ENCODE measurements at places on chromosomes 6 and 20.

DNA sequence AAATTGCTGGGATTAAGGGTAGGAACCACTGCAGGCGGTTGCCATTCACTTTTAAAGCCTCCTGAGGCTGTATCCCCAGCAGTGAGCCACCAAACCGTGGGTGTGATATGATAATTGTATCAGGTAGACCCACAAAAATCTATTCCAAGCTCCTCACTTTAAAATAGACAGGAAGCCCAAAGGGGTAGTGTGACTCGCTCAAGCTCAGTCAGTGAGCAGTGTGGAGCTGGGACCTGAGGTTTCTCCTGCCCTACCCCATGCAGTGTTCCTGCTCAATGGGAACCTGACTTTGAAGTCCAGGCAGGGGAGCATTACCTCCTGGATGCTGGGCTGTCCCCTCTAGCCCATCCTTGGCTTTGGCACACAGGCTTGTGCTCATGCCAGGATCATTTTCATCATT lies 14.9 kb upstream of the MAPRE1 start:
- no peak for DNase-seq

DNA sequence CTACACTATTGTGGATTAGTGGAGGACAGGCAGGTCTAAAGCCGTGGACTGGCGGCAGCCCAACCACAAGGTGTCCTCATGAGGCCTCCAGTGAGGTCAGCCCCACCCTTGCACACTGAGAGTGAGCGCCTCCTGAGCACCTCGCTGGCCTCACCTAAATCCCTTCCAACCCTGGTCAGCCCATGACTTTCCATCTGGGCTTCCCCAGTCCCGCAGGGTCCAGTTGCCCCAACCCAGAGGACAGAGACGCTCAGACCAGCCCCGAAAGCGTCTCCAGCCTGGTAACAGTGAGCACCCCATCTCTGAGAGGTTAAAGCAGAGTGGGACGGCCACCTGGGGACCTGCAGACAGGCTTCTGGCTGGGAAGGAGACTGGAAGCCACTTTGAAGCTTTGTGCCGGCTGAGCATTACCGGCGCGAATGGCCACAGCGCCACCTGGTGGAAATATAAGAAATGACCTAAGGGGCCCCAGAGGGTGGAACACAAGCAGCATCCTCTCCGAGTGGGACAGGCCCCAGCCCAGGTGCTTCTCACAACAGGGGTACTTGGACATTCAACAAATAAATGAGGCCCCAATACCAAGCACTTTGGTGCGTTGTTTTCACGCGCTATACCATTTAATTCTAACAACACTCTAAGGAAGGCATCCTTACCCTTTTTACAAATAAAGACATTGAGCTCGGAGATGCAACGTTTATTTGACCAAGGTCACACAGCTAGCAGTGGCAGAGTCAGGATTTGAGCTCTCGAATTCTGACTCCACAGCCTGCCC lies 65.7 kb upstream of the TOP1 start:
- DNase-seq = peak; percentile 68

DNA sequence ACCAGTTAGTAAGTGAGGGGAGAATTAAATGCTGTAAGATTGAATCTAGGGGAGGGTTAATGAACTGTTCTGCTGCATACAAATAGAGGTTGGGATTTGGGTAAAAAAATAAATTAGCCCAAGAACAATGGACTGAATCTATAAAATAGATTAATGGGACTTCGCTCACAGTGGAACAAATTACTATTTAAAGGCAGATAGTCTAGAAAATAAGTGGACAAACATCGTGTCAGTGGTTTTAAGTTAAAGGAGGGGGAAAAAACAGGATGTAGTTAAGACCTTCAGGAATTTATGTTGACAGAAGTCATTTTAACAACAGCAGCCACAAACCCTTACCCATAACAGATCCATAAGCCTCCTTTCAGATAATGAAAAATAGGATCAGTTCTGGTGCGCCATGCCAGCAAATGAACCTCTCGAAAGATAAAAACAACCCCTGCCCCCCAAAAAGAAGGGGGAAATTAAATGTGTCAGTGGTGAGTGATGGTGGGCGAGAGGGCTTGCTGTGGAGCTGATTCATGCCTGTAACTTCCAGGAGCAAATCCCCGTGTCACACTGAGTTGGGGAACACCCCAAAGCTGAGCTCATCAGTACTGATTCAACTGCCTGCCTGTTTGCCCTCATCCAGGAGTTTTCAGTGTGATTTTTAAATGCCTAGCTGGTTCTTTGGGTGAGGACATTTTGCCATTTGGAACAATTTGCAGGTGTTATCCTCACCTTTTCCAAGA lies 86.8 kb downstream of the PPP1R14C start:
- no peak for DNase-seq

- DNase-seq = no peak
Measured at GRCh38 chr6:127893541-127893940, 7.3 kb downstream of the THEMIS start.

DNA sequence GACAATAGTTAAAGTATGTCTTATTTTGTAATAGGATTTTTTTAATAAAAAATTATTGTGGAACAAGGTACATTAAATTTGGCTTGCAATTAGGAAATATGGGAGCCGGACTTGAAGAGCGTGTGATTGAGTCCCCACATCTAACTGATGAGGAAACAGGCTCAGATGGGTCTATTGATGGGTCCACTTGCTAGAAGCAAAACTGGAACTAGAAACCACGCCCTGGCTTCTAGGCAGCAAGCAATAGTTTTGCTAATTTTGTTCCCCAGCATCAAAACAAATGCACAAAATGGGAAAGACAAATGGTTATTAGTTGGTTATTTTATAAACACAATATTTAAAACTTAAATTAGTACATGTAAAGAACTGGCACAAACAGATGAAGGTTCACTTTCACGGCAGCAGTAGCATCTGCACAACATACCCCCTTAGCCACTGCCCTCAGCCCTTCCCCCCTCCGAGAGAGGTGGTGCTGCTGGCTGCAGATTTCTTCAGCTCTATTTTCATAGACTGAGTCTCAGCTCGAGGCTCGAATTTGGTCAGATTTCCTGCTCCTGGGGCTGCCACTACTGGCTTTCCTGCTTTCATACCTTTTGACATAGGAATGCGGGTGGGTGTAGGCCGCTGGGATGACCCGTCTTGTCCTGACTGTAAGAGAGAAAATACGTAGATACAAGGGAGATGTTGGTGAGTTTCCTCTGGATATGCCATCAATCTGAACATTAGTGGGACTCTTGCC lies 23.8 kb upstream of the TMEM30A start:
- no peak for DNase-seq

GRCh38 chr6:15427331-15428070 lies 181.6 kb downstream of the JARID2 start:
- no peak for DNase-seq

- DNase-seq = no peak
Measured at GRCh38 chr20:31632548-31633338, 5.0 kb upstream of the COX4I2 start.

Data from T1000 (cell line).